Smooth muscle cell of the pulmonary artery (primary cell): ENCODE measurements at places on chromosomes 5 and 9. TPM values are rescaled to one million over a fixed set of nuclear protein-coding genes. Genes with fewer than 3 reads are reported as not detected.

The RMRP gene
- 20,891 and 22,749 TPM in 2 replicates for total RNA-seq

The RNF180 gene
- total RNA-seq = 6.0 and 7.6 TPM in 2 replicates

The PCDHGB3 gene
- total RNA-seq = 7.8 and 8.1 TPM in 2 replicates

The NIM1K gene
- total RNA-seq = 2.7 and 3.2 TPM in 2 replicates

The PDE8B gene
- total RNA-seq = 0.40 and 0.46 TPM in 2 replicates

The ZNG1C gene
- 19.3 and 20.9 TPM in 2 replicates for total RNA-seq

The PCDHB6 gene
- total RNA-seq = 0.20 and 0.36 TPM in 2 replicates

The STKLD1 gene
- 0.20 and 0.33 TPM in 2 replicates for total RNA-seq

The HBEGF gene
- 4.6 and 10.7 TPM in 2 replicates for total RNA-seq
